GM23338 (cell line): ENCODE measurements at places on chromosomes 6 and 20. TPM values are rescaled to one million over a fixed set of nuclear protein-coding genes. Genes with fewer than 3 reads are reported as not detected.

RGS19 gene
- 15.0 and 19.7 TPM in 2 replicates for total RNA-seq

- no peak for DNase-seq
- H3K36me3 ChIP-seq, result no peaks in the 10 kb centered on the region
- no peaks in the 10 kb centered on the region for H3K27me3 ChIP-seq
- H3K27ac ChIP-seq, result no peak overlapping the region
Measured at GRCh38 chr6:22194188-22194921, 102.5 kb downstream of the PRL start.

DNA sequence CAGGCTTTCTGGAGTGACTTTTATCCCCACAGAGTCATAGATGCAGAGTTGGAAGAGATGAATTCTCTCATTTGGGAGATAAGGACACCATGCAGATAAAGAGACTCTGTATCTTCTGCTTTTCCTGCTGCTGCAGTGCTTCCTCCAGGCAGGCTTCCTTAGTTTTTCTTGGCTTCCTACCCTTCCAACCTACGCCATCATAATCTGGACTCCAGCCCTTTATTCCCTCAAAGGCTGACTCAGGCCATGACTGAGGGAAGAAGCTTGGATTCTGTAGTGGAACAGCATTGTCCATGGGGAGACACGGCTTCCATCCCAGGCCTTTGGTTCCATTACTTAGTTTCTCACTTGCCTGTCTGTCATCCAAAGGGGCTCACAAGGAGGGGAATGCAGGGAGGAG, 6.5 kb upstream of the RNF24 start:
- peaks cover 41% of the 10 kb centered on the region for H3K4me1 ChIP-seq
- H3K36me3 ChIP-seq, result no peaks in the 10 kb centered on the region
- no peak overlapping the region for H3K27ac ChIP-seq

MAS1 gene
- total RNA-seq, result 0.03 and 0.08 TPM in 2 replicates

GRCh38 chr6:33897189-33897780, 93.5 kb upstream of the MLN start:
- no peaks in the 10 kb centered on the region for H3K36me3 ChIP-seq
- no peak for DNase-seq
- H3K27me3 ChIP-seq, result no peaks in the 10 kb centered on the region
- H3K4me1 ChIP-seq, result no peaks in the 10 kb centered on the region; the same call in 1 of the 2 replicates

DNA sequence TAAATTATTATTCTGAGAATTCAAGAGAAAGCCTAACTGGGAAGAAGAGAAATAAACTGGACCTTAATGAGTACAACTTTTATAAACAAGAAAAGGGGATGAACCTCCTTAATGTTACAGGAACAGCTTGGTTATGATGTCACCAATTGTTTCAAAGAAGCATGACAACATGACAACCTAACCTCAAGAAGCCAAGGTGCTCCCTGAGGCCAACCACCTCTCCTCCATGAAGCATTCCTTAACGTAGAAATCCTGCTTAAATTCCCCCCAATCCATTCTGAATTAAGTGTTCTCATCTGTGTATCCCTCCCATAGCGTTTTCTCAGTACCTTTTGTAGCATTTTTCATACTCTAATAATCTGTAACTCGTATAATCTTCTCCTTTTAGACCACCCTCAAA, 1.7 kb downstream of the HBS1L start:
- H3K4me3 ChIP-seq, result peak overlapping the region; percentile 78
- no peak for DNase-seq
- H3K36me3 ChIP-seq, result no peaks in the 10 kb centered on the region
- H3K4me1 ChIP-seq, result peaks cover 11% of the 10 kb centered on the region; the same call in 1 of the 2 replicates

GRM1 gene
- total RNA-seq, result 0.39 and 0.63 TPM in 2 replicates

DNA sequence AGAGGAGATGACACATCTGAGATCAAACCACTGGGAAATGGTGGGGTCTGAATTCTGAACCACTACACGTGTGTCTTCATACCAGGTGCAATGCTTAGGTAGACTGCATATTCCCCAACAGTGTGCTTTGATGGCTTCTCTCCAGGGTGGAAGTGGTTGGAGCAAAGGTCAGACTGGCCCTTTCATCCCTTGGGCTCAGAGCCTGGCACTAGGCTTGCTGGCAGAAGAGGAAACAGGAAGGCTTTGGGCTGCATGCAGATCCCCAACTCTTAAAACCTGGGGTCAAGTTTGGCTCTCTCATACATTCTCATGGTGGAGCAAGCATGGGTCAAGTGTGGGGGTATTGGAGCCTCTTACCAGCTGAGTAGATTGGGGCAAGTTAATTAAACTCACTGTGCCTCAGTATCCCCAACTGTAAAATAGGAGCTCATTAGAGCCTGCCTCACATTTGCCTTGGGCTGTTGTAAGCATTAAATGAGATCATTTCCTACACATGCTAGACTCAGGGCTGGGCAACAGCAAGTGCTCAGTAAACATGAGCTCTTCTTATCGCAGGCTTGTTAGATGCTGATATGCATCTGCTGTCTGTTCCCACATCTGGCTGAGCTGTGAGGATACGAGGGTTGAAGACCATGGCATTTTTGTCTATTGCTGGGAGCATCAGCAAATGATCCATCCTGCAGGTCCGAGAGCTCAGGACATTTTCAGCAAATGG, 51.6 kb upstream of the FAM83D start:
- no peak overlapping the region for H3K4me3 ChIP-seq
- H3K27ac ChIP-seq, result no peak overlapping the region
- no peaks in the 10 kb centered on the region for H3K27me3 ChIP-seq

DNA sequence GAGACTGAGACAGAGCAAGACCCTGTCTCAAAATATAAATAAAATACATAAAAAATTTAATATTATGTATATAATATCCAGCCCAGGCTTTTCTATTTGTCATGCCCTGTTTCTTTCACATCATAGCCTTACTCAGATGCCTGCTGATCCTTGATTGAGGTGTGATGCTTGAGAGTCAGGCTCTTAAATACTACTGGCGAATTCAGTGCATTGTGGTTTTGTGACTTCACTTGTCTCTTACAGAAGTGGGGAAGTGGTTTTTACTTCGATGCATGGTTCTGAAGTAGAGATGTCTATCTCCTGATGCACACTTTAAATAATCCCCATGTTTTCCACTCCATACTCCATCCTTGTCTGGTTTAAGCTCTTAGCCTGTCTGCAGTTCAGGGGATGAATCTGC, 29.1 kb downstream of the ASXL1 start:
- H3K4me1 ChIP-seq, result no peaks in the 10 kb centered on the region
- H3K36me3 ChIP-seq, result no peaks in the 10 kb centered on the region
- H3K4me3 ChIP-seq, result no peak overlapping the region
- no peaks in the 10 kb centered on the region for H3K27me3 ChIP-seq
- DNase-seq, result no peak
- H3K27ac ChIP-seq, result no peak overlapping the region

TENT5A gene
- total RNA-seq, result 4.7 and 5.5 TPM in 2 replicates

GRCh38 chr20:52747845-52748284, 224.3 kb upstream of the TSHZ2 start:
- peak; percentile 75 for DNase-seq
- H3K4me3 ChIP-seq, result no peak overlapping the region
- H3K27ac ChIP-seq, result no peak overlapping the region
- no peaks in the 10 kb centered on the region for H3K36me3 ChIP-seq
- 0 out of 2 replicates have a peak, but pooled peaks cover 6% of the 10 kb centered on the region for H3K4me1 ChIP-seq

C6orf163 gene
- 2.3 and 3.1 TPM in 2 replicates for total RNA-seq

DNA sequence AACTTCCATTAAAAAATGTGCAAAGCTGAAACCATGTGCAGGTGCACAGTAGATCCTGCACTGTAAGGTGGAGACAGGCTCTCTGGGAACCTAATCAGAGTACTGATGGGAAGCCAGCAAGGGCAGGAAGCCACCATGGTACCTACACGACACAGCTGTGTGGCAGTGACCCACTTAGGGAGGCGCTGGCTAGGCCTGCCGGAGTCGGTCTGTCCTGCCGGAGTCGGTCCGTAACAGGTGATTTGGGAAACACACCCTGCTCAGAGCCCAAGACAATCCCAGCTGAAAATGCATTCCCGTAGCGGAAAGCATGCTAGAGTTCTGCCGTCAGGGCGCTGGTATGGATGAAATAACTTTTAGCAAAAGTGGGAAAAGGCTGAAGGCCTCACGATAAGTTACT, 17.2 kb downstream of the TXNDC5 start:
- no peak for DNase-seq
- no peak overlapping the region for H3K4me3 ChIP-seq
- H3K27me3 ChIP-seq, result no peaks in the 10 kb centered on the region
- H3K27ac ChIP-seq, result no peak overlapping the region
- H3K36me3 ChIP-seq, result peaks cover 41% of the 10 kb centered on the region

DNA sequence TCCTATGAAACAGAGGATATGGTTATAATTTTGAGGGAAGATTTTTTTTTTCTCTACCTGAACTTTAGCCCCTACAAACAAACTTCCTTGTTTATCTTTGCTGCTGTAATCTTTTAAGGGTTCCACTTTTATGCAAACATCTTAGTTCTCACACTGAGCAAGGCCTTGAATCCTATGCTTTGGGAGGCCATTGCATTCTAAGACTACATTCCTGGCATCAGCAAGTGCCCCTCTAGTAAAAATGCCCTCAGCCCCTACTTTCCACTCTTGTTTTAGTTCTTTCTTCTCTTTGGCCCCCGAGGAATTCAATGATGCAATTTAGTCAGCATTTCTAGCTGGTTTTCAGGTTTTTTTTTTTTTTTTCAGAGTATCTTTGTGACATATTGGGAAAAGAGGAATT, 8.1 kb upstream of the AHI1 start:
- H3K27ac ChIP-seq, result peak overlapping the region; percentile 35; the same call in 1 of the 2 replicates
- peak; percentile 51 for DNase-seq
- H3K4me3 ChIP-seq, result no peak overlapping the region
- peaks cover 31% of the 10 kb centered on the region for H3K4me1 ChIP-seq
- H3K27me3 ChIP-seq, result no peaks in the 10 kb centered on the region

DNA sequence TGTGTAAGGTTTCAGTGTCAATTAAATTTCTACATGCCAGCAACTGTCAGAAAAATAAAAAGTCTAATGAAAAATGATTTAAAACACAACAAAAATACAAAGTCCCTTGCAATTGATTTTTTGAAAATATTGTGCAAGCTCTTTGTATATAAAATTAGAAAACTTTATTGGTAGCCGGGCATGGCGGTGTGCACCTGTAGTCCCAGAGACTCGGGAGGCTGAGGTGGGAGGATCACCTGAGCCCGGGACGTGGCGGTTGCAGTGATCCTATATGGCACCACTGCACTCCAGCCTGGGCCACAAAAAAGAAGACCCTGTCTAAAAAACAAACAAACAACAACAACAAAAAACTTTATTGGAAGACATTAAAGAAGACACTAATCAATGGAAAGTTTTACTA, 6.0 kb upstream of the OVOL2 start:
- H3K4me3 ChIP-seq, result no peak overlapping the region
- DNase-seq, result no peak
- H3K27me3 ChIP-seq, result peaks cover 15% of the 10 kb centered on the region
- no peak overlapping the region for H3K27ac ChIP-seq
- H3K4me1 ChIP-seq, result peaks cover 7% of the 10 kb centered on the region

DNA sequence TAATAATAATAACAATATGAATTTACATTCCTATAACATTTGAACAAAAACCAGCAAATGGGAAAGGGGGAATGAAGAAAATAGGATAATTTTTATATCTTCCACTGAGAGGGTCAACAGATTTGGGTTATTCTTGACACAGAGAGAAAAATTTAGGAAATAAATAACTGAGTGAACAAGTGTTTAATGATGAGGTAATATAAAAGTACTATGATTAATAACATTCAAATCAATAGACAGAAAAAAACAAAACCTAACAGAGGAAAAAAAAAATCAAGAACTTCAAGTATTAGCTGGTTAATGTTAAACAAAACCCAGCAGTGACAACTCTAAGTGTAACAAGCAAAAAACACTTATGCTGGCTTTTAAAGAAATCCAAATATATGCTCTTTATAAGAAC, 66.5 kb downstream of the LCA5 start:
- no peaks in the 10 kb centered on the region for H3K27me3 ChIP-seq
- H3K4me3 ChIP-seq, result no peak overlapping the region
- H3K36me3 ChIP-seq, result no peaks in the 10 kb centered on the region
- H3K4me1 ChIP-seq, result no peaks in the 10 kb centered on the region
- no peak overlapping the region for H3K27ac ChIP-seq

- no peak overlapping the region for H3K27ac ChIP-seq
- no peaks in the 10 kb centered on the region for H3K27me3 ChIP-seq
- DNase-seq, result no peak
- H3K4me3 ChIP-seq, result no peak overlapping the region
- no peaks in the 10 kb centered on the region for H3K4me1 ChIP-seq
- H3K36me3 ChIP-seq, result no peaks in the 10 kb centered on the region
Measured at GRCh38 chr20:22243067-22243466, 341.3 kb downstream of the FOXA2 start.

DNA sequence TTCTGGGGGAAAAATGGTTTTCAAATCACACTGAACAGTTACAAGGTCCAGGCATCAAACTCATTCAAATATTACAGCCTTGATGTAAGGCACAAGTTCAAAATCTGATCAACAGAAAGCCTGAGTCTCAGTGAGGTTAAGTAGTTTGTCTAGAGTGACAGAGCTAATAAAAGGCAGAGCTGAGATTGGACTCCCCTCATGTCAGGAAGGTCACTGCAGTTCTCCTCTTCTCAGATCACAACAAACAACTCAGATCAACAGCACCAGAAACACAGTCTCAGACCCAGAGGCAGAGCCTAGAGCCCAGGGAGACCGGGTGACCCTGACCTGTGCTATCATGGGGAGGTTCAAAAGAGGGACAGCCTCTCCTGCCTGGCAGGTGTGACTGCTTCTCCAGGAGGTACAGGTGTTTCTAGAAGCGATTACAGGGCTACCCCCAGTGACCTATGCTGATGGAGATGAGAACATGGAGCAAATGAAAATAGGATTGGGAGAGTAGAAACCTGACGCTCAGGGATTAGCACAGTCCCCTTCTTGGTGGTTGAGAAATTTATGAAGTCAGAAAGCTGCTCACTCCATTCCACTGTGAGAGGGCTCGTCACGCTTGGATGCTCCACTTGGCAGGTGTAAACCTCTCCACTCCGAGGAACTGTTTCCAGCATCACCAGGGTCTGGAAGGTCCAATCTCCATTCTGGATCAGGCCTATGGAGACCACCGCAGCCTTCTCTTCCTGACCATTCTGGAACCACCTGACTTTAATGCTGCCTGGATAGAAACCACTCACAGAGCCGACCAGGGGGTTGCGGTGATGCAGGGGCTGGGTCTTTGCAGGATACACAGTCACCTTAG, 24.3 kb upstream of the HLA-DRB5 start:
- no peak for DNase-seq
- no peaks in the 10 kb centered on the region for H3K4me1 ChIP-seq
- H3K4me3 ChIP-seq, result no peak overlapping the region
- no peaks in the 10 kb centered on the region for H3K36me3 ChIP-seq
- H3K27me3 ChIP-seq, result no peaks in the 10 kb centered on the region

- no peak overlapping the region for H3K27ac ChIP-seq
- H3K36me3 ChIP-seq, result no peaks in the 10 kb centered on the region
- H3K4me3 ChIP-seq, result no peak overlapping the region
- no peak for DNase-seq
- no peaks in the 10 kb centered on the region for H3K4me1 ChIP-seq
Measured at GRCh38 chr6:123085403-123085802, 89.4 kb downstream of the CLVS2 start.

- H3K36me3 ChIP-seq, result no peaks in the 10 kb centered on the region
- no peaks in the 10 kb centered on the region for H3K27me3 ChIP-seq
- no peak for DNase-seq
- no peak overlapping the region for H3K27ac ChIP-seq
- no peak overlapping the region for H3K4me3 ChIP-seq
Measured at GRCh38 chr6:119683031-119683430, 333.5 kb upstream of the MAN1A1 start.
